ENCODE measurements at places on chromosomes 7 and 10. TPM values are rescaled to one million over a fixed set of nuclear protein-coding genes. Genes with fewer than 3 reads are reported as not detected.

- DNase-seq: peak; percentile 37
- no peak overlapping the region for H3K4me3 ChIP-seq
- H3K36me3 ChIP-seq: peaks cover 6% of the 10 kb centered on the region
- H3K4me1 ChIP-seq: peaks cover 72% of the 10 kb centered on the region
- peak overlapping the region; percentile 16 for H3K27ac ChIP-seq
Measured at GRCh38 chr10:50503661-50504320, 120.0 kb downstream of the SGMS1 start.

PLOD3 gene
- 24.4 TPM for total RNA-seq

TCERG1L gene
- total RNA-seq: not detected

GRCh38 chr7:80312139-80312661 lies 177.6 kb downstream of the GNAI1 start:
- H3K27ac ChIP-seq: no peak overlapping the region
- no peak overlapping the region for H3K4me3 ChIP-seq
- no peaks in the 10 kb centered on the region for H3K27me3 ChIP-seq
- H3K36me3 ChIP-seq: no peaks in the 10 kb centered on the region

- DNase-seq: no peak
- H3K27me3 ChIP-seq: no peaks in the 10 kb centered on the region
- H3K36me3 ChIP-seq: no peaks in the 10 kb centered on the region
Measured at GRCh38 chr7:10804770-10805169, 168.9 kb upstream of the PHF14 start.

DNA sequence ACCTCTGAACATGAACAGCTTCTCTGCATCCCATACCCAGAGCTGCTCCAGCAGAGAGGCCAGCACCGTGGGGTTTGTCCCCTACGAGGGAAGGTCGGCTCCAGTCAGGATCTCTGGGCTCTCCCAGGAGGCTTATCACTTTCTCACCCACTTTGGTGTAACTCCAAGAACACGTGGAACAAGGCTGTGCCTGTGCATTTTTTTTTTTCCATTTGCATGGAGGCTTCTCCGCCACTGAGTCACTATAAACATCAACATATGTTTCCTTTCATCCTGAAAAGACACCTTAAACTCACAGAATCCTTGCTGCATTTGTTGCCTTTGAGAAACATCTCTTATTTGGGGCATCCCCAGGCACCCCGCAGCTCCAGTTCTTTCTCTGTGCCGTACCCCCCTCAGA lies 29.4 kb upstream of the ECHDC3 start:
- no peak overlapping the region for H3K4me3 ChIP-seq
- no peak for DNase-seq
- peaks cover 15% of the 10 kb centered on the region for H3K4me1 ChIP-seq
- no peaks in the 10 kb centered on the region for H3K36me3 ChIP-seq
- H3K27ac ChIP-seq: no peak overlapping the region
- H3K27me3 ChIP-seq: peaks cover 54% of the 10 kb centered on the region

DNA sequence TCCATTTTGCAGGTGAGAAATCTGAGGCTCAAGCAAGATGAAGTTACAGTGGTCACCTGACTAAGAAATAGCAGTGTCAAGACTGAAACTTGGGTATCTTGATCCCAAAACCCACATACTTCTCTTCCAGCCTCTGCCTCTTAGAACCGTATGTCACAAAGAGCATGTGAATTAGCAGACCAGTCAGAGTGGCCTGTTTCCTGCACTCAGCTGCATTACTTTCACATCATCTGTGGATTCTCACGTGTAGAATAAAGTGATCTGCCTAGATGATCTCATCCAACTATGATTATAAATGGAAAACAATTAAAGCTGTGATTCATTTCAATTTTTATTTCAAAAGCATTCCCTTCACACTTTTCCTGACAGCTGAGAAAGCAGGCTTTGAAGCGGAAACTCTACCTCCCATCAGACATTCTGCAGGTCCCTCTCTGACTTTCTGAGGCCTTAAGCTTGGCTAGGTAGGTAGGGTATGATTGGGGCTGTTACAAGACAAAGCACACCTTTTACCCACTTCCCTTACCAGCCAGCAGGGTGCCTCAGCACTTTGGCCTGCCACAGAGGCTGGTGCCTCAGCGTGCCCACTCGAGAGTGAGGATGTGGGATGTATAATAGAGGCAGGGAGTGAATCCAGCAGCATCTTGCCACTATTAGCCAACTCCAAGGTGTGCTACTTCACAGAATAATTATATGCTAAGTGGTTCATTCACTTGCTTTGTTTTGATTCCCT lies 70.2 kb upstream of the PDE1C start:
- no peak overlapping the region for H3K27ac ChIP-seq
- no peak for DNase-seq
- no peaks in the 10 kb centered on the region for H3K36me3 ChIP-seq
- H3K4me1 ChIP-seq: no peaks in the 10 kb centered on the region
- no peaks in the 10 kb centered on the region for H3K27me3 ChIP-seq
- no peak overlapping the region for H3K4me3 ChIP-seq

TLX1 gene
- total RNA-seq: not detected
